Right hindlimb (tissue), 1 donor: ENCODE measurements at places on chromosomes 5 and 9.

DNA sequence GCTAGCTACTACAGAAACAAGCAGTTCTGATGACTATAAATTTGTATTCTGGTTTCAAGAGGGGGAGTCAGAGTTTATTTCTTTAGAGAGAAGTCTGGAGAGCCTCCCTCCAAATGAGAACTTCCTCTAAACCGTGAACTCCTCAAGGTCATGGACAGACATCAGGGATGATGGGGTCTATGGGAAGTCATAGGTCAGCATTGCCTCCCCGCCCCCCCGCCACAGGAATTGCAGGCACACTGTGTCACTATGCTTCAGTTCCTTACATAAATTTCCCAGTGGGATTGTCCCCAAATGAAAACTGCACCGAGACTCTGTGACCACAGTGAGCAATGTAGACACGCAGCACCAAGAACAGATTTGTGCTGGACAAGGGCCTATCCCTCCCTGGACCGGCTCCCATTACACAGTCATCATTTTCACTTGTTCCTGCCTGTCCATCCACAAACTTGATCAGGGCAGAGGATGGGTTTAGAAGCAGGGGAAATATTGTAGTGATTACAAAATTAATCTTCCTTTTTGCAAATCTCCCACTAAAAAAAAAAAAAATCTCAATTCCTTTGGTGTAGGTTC is 300.3 kb downstream of the EFNA5 start:
- DNase-seq: no peak

DNA sequence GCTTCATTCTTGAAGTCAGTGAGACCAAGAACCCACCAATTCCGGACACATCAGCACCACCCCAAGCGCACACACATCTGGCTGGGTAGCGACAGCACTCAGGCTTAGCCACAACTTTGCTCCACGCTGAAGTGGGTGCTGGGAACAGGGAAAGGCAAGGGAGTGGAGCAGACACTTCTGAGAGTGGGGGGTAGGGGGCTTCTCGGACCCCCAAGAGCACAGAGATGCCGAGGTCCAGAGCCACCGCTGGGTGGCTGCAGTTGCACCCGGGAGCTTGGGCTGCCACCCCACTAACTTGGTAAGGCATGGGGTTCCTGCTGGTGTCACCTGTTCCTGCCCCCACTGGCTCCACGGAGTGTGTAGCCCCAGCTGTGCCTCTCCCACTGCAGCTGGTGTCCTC is 225.3 kb upstream of the RIOK2 start:
- DNase-seq: no peak

- DNase-seq: no peak
Measured at GRCh38 chr9:1125741-1126140, 75.6 kb downstream of the DMRT2 start.

- no peak for DNase-seq
Measured at GRCh38 chr5:15383469-15383868, 116.5 kb upstream of the FBXL7 start.

- no peak for DNase-seq
Measured at GRCh38 chr5:103621548-103621930, 59.0 kb upstream of the NUDT12 start.

DNA sequence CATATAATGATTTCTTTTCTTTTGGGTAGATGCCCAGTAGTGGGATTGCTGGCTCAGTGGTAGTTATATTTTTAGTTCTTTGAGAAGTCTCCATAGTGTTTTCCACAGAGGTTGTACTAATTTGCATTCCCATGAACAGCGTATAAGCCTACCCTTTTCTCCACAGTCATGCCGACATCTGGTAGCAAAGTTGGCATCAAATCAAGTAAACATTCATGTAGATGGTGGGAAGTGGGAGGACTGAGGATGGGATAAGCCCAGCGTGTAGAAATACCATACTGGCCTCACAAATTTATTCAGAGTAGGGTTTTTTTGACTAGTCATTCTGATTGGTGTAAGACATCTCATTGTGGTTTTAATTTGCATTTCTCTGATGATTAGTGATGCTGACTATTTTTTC is 115.4 kb downstream of the EGFLAM start:
- no peak for DNase-seq

DNA sequence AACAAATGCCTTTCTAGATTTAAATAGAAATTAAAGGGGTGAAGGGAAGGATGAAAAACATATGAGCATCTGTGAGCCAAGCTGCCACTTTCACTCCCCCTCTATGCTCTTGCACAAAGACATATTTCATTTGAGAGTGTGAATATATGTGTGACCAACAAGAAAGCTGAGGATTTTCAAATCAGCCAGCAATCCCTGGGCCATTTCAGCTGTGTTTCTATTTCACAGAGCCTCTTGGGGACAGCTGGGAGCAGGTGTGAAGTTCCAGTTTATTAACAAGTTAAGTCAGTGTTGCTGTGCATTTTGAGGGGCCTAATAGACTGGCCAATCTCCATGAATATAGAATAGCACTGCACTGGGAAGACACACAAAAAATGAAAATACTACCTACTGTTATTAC is 248.7 kb upstream of the RGMB start:
- DNase-seq: peak; percentile 66

- DNase-seq: no peak
Measured at GRCh38 chr5:107467137-107467932, 203.4 kb downstream of the EFNA5 start.

DNA sequence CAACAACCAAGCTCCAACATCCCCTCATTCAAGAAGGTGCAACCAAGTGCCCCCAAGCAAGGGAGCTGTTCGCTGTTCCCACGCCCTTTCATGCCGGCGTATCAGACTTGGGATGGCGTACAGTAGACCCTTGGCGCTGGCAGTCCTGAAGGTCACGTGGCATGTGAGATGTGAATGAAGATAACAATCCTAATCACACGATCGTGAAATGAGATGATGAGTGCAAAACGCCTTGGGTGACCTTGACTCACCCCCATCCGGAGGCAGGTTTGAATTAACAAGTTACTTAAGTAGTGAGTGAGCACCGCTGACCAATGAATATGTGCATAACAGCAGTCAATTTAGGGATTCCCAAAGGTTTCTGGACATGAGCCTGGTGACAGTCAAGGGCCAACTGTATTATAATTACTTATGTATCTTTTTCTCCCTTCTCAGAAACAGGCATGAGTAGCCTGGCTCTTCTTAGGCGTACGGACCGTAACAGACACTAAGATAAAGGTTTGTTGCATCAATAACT is 150.2 kb downstream of the TTLL11 start:
- no peak for DNase-seq

DNA sequence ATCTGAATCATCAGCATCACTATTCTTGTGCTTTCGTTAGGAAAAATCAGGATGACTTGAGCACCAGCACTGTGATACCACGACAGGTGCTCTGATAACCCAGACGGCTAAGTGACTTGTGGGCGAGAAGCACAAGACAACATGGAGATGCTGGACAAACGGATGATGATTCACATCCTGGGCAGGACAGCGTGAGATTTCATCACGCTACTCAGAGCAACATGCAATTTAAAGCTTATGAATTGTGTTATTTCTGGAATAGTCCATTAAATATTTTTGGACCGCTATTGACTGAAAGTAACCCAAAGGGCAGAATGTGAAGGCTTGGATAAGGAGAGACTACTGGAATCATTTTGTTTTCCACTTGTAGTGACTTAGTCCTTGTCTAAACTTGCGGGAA is 114.8 kb upstream of the DAPK1 start:
- no peak for DNase-seq

DNA sequence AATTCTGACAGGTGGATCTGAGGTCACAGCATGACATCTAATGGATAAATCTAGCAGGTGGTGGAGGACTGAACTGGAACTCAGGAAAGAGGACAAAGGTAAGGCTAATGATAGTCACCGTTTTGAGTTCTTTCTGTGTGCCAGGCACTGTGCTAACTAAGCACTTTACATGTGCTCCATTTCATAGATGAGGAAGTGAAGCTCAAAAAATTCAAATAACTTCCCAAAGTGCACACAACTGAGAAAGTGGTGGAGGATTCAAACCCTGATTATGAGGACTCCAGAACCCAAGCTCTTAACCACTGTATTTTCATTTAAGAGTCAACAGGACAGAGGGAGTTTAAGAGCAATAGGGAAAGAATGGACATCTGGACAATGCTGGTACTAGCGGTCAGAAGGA is 7.1 kb upstream of the DELE1 start:
- DNase-seq: no peak

DNA sequence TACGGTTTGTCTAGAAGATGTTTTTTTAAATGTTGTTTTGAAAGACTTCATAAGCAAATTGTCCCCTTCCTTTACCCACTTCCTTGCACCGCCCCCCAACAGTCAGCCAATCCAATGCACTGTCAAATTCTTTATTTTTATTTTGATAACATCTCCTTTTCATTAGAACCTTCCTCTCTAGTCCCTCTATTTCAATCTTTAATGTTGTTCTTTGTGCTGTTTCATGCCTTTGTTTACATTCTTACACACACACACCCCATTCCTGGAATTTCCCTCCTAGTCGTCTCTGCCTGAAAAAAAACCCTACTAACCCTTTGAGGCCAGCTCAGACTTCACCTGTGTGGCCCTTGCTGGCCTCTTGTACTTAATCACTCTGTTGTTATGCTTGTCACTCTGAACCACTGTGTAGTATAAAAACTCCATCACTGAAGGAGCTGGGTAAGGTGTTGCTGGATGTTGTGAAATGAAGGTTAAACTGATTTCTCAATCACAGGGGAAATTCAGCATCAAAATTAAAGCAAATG is 133.4 kb downstream of the UGCG start:
- DNase-seq: no peak

DNA sequence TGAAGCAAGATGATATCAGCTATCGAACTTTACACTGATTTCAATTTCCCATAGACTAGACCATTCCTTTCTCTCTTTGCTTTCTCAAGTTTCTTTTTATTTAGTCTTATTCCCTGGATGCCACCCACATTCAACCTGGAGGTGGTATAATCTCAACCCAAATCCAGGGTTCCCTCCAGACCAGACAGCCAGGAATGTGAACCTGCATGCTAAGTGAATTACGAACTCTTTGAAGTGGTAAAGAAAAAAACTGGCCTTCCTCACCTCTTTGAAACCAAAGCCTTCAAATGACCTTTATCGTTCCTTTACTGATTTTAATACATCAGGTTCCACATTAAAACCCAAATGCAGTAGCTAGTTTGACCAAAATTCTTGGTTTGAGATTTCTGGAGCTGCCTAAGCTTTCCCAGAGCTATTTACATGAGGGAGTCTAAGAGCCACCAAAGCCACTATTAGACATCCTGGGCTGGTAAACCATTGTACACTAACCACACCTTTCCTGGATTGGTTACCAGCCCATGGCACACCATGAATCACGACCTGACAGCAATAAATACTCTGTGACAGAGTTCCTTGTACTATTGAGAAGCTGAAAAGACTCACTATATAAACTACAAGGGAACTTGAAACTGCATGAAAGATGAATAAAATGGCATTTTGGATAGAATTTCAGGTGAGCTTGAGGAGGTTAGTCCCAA is 323.7 kb downstream of the ADAMTS6 start:
- no peak for DNase-seq

DNA sequence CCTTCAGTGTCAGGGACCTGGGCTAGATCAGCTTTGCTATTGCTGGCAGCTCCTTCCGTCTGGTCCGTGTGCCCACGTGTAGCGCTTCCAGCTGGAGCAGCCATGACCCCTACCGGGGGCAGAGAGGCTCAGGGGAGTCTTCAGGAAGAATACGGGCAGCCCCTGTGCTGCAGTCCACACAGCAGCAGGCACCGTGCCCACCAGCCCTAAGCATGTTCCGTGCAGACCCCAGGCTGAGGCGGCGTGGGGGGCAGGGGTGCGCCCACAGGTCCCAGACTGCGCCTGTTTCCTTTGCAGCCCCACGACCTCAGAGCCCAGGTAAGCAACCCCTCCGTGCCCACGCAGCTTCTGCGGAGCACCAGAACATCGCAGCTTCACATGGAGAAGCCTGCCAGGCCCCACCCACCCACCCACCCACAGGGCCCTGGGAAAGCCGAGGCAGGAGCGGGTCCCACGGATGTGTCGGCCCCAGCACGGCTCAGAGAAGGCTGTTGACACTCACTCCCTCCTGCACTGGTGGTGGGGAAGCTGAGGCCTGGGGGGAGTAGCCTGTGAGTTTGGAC is 83.1 kb downstream of the KCNT1 start:
- no peak for DNase-seq

- no peak for DNase-seq
Measured at GRCh38 chr5:32297181-32298058, 15.3 kb downstream of the MTMR12 start.

DNA sequence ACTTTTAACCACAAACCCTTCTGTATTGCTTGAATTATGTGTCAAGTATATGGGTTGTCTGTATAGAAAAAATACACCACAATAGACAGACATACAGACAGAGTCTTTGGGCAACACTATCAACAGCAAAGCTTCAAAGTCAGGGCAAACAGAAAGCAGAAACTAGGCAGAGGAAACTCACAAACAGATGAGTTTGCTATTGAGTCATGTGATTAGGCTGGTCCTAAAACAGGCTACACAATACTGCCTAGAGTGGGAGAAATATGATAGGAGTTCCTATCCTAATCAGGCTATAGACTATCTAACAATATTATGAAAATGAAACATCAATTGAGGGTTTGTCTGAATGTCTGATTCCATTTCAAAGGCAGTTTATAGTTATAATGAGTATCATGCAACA is 156.4 kb downstream of the EDIL3 start:
- DNase-seq: no peak

GRCh38 chr5:59390989-59391388 is 502.5 kb downstream of the PDE4D start:
- no peak for DNase-seq

DNA sequence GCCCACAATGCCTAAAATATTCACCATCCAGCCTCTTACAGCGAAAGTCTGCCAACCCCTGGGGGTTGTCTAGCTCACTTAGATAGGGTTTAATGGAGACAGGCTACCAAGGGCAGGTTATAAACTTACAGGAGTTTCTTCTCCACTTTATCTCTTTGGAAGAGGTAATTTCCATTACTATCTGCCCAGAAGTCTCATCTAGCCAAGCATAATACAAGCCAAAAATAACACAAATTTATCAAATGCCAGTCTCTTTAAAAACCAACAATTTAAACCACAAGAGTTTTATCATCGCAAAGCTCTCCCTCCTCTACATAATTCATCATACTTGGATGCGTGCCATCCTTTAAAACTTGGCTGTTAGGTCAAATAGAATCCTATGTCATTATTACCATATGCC is 6.2 kb downstream of the RBM22 start:
- no peak for DNase-seq

DNA sequence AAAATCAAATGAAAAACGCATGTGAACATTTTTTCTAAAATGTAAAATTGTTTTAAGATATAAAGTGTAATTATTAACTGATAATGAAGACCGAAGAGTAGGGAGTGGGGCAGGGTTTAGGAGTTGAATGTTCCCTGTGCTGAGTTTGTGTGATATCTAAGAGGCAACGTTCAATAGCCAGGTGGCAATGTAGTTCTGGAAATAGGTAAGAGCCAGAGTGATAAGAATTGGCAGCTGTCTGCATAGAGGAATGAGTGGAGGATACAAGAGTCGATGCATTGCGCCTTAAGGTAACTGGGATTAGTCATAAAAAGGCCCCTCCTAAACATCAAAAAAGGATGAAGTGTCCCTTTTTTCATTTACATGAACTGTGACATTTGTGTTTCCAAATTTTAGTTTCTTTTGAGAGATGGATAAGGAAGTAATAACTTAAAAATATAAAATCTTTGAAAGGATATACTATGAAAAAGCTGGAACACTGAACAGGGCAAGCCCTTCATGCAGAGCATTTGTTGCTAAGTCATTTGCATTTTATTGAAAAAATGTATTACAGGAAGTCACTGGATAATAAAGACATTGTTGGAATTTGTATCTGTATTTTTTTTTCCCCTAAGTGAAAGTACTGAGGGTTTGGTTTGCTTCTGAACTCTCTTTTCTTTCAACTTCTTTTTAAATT is 659.3 kb downstream of the ACTL7B start:
- no peak for DNase-seq

GRCh38 chr9:126001581-126002225 is 254.5 kb downstream of the PBX3 start:
- DNase-seq: no peak
